ENCODE measurements at places on chromosomes 4 and X.

- no peak for DNase-seq
Observed at GRCh38 chrX:146477341-146477740, 332.2 kb upstream of the CXorf51B start.

DNA sequence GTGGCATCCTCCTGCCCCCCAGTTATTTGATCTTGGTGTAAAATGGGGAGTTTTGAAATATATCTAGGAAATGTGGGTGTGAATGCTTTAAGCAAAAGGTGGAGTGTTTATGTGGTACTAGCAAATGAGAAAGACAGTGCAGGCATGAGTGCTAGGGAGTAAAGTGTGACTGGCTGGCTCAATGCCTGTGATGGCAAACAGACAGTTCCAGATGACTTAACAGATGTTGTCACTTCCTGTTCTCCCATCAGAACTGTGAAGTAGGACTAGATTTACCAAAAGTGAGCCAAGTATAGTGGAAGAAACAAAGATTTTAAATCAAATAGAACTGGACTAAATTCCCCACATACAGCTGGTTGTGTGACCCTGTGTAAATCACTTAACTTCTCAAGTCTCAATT, 8.4 kb upstream of the AMOT start:
- DNase-seq, result no peak

- DNase-seq, result no peak
Observed at GRCh38 chr4:174377613-174378012, 93.9 kb downstream of the CEP44 start.

DNA sequence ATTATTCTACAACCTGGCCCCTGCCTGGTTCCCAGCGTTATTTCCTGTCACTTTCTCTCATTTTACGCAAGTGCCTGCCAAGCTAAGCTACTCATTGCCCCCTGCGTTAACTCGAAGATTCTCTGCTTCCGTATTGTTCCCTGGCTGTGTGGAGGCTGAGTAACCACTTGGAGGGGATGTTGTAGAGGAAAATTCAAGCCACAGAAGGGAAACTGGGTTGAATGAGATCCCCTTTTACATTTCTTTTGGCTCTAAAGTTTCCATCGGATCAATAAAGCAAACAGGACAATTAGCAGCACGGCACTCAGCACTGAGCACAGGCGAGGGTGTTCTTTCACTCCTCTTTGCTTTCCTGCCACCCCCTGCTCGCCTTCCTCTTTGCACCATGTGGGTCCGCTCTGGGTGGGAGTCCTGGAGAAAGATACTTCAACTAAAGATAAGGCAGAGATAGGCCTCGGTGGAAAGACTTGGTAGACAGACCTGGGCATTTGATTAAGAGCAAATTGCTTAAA, 4.2 kb upstream of the TMSB4X start:
- no peak for DNase-seq

DNA sequence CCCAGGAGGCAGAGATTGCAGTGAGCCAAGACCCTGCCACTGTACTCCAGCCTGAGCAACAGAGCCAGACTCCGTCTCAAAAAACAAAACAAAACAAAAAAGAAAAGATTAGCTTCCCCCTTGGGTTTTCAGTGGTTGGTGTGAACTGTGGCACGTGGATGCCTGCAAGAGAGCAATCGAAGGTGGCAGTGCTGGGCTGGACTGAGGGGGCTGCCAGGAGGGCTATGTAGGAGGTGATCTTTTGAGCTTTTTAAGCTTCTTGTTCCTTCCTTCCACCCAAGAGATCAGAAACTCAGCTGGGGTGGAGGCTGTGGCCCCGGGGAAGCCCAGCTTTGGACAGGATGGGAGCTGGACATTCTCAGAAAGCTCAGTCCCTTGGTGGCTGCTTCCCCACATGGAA, 49.6 kb downstream of the PRPS1 start:
- DNase-seq, result no peak

Data from activated T-helper 1 cell treated with anti-CD3 and anti-CD28 coated beads, Interleukin-12 subunit alpha, Interleukin-12 subunit beta, Interleukin-2, Interleukin-4 antibody, amounts not matched to agents 30 ng/mL and 10 ng/mL and 1 ng/mL, durations not matched to agents 14 hours and 24 hours and 36 hours (primary cell).